ENCODE measurements at places on chromosomes 6 and 20.

- peak; percentile 63 for DNase-seq
These were observed 71.4 kb upstream of the UFL1 start for GRCh38 chr6:96450082-96450769.

DNA sequence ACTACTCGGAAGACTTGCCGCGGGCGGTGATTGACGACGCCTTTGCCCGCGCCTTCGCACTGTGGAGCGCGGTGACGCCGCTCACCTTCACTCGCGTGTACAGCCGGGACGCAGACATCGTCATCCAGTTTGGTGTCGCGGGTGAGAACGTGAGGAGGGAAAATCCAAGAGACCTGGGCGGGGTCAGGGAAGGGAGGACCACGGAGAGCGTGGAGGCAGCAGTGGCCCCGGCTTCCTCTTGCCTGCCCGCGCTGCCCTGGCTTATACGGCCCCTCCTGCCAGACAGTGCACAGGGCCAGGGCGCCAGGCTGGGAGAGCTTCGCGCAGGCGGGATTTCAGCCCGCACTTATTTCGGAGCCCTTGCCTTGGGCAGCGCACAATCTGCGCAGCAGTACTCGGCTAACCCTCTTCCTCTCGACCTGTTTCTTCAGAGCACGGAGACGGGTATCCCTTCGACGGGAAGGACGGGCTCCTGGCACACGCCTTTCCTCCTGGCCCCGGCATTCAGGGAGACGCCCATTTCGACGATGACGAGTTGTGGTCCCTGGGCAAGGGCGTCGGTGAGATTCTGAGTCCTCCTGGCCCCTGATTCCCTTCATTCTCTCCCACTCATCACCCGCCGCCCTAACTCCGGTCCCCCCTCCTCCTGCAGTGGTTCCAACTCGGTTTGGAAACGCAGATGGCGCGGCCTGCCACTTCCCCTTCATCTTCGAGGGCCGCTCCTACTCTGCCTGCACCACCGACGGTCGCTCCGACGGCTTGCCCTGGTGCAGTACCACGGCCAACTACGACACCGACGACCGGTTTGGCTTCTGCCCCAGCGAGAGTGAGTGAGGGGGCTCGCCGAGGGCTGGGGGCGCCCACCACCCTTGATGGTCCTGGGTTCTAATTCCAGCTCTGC is 2.0 kb downstream of the MMP9 start:
- no peak for DNase-seq

DNA sequence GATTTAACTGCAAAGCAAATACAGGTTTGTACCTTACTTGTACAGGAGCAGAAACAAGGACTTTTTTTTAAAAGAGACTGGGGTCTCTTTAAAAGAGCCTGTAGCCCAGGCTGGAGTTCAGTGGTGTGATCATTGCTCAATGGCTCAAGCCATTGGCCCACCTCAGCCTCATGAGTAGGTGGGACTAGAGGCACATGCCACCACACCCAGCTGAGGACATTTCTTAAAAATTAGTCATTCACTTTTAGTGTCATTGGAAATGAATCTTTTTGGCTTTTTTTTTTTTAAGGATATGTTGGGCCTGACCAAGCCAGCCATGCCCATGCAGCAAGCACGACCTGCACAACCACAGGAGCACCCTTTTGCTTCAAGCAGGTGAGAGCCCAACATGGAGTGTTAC is 16.9 kb downstream of the SEC23B start:
- DNase-seq, result no peak

DNA sequence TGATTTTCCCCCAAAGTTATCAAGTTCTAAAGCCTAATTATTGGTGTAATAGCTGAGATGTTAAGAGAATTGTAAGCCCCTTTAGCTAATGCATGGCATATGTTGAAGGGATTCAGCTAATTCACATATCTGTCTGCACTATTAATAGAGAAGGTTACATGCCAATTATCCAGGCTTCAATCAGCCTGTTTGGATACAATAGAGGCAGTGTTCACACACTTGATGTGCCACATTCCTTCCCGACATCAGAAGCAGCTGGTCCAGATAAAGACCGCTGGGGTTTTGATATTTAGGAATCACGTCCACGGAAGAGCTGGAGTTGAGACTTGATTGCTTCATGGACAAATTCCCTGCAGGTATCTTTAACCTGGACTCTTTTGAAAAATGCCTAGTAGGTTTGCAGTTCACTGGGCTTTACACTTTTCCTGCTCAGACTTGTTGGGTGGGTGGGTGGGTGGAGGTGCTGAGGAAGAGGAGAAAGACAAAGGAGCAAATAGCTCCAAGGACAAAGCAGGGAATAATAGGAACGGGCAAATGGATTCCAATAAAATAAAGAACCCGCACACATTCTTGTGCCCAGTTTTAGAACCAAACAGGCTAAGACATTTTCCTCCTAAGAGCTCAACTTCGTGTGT is 142.6 kb upstream of the ZNF217 start:
- DNase-seq, result no peak

- DNase-seq, result peak; percentile 7
These were observed 429.1 kb upstream of the CDH4 start for GRCh38 chr20:60822699-60823607.

- DNase-seq, result no peak
These were observed 55.0 kb downstream of the AIG1 start for GRCh38 chr6:143115728-143116127.

- DNase-seq, result no peak
These were observed 174.9 kb downstream of the PLCB1 start for GRCh38 chr20:8306937-8307336.

DNA sequence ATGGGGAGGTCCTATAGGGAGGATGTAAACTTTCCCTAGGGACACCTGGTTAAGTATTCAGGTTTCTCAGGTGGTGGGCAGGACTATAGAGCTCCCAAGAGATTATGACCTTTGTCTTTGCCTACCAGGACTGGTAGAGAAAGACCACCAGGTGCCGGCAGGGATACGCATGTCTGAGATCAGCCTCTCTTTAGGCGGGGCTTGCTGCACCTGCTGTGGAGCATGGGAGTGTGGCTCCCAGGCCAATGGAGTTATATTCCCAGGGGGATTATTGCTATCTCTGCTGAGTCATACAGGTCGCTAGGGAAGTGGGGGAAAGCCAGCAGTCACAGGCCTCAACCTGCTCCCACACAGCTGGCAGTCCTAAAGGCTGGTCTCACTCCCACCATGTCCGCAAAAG is 280.5 kb upstream of the MMS22L start:
- DNase-seq, result no peak

DNA sequence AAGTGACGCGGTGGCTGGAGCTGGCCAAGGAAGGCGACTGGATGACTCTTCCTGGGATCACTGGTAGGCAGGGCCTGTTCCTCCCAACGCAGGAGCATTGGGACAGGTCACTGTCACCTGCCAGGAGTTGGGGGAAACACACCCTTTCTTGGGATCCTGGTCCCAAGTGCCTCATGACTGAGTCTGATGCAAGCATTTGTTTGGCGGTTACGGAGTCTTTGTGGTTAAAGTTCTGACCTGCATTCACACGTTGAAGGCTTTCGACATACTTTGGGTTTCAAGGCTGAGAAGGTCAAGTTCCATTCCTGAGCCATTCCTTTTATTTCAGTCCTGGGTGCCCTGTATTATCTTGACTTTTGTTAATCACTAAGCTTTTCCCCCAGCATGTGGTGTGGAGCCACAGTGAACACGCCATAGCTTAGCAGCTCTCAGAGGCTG is 6.0 kb downstream of the PNLDC1 start:
- DNase-seq, result no peak
